HepG2 (cell line): ENCODE measurements at places on chromosomes 5 and 9. TPM values are rescaled to one million over a fixed set of nuclear protein-coding genes. Genes with fewer than 3 reads are reported as not detected.

Gene MSX2
- polyA plus RNA-seq = not detected in 2 replicates

Gene CD274
- 0.07 and 0.17 TPM in 2 replicates for polyA plus RNA-seq

Gene NIPAL4
- polyA plus RNA-seq = not detected in 2 replicates

Gene KCNIP1
- polyA plus RNA-seq = not detected in 2 replicates

Gene FAM200C
- polyA plus RNA-seq = 2.7 and 3.2 TPM in 2 replicates

Gene RGS14
- polyA plus RNA-seq = 17.2 and 27.9 TPM in 2 replicates

Gene GHR
- 0.07 TPM in 1 of 2 replicates, not detected in the other for polyA plus RNA-seq

Gene INSYN2B
- not detected in 2 replicates for polyA plus RNA-seq

Gene PDGFRB
- polyA plus RNA-seq = 15.3 and 21.0 TPM in 2 replicates

Gene C9orf57
- polyA plus RNA-seq = 0.09 and 0.27 TPM in 2 replicates

Gene CKMT2
- polyA plus RNA-seq = 8.8 and 11.5 TPM in 2 replicates

Gene LRRC19
- not detected in 2 replicates for polyA plus RNA-seq

Gene C5
- polyA plus RNA-seq = 192 and 242 TPM in 2 replicates

Gene AJM1
- polyA plus RNA-seq = 1.2 and 1.4 TPM in 2 replicates
